ENCODE measurements at places on chromosomes 7 and 10.

GRCh38 chr10:44860811-44861736 lies 50.1 kb upstream of the TMEM72 start:
- DNase-seq, result no peak

DNA sequence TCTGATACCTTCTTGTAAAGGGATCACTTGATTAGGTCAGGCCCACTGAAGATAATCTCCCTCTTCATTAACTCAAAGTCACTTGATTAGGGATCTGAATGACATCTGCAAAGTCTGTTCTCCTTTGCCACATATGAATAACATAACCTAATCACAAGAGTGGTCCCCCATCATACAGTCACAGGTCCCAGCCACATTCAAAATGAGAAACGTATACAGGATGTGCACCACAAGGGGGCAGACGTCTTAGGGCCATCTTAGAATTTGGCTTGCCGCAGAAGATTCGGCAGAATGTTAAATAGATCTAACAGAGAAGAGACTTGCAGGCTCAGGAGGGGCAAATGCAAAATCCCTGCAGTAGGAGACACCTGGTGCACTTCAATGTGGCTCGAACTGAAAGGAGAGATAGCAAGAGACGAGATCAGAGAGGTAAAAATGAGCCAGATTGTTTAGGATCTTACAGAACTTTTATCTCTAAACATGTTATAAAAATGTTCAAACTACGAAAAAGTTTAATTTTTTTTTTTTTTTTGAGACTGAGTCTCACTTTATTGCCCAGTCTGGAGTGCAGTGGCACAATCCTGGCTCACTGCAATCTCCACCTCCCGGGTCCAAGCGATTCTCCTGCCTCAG lies 10.4 kb upstream of the SMC3 start:
- peak; percentile 83 for DNase-seq

DNA sequence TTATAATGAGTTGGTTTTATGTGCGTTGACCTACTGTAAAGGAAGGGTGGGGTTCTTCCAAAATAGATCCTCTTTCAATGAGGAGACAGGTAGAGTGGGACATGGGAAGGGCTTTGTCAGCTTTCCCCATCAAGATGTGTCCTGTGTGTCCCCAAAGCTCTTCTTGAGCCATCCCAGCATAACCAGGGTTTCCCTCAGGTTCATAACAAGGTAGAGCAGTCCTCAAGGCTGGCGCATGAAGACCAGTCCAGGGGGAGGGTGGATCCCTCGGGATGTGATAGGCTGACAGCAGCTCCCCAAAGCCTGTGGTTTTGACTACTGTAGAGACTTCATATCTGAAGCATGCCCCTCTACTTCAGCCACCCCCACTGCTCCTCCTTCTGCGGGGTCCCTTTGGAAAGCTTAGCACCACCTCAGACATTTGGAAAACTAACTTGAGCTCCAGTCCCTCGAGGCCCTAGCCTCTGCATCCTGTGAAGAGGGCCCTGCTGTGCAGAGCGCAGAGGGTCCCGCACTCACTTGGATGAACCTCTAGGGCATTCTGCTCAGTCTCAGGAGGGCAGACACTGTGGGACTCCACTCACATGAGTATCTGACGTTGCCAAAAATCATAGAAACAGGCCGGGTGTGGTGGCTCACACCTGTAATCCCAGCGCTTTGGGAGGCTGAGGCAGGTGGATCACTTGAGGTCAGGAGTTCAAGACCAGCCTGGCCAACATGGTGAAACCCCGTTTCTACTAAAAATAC lies 1.1 kb upstream of the GIMAP8 start:
- no peak for DNase-seq

GRCh38 chr7:137169282-137169698 lies 174.2 kb downstream of the PTN start:
- DNase-seq, result peak; percentile 37

- DNase-seq, result no peak
Observed at GRCh38 chr7:71886046-71886445, 526.1 kb downstream of the CALN1 start.

- DNase-seq, result no peak
Observed at GRCh38 chr10:43574906-43575305, 490 bp upstream of the ZNF239 start.

DNA sequence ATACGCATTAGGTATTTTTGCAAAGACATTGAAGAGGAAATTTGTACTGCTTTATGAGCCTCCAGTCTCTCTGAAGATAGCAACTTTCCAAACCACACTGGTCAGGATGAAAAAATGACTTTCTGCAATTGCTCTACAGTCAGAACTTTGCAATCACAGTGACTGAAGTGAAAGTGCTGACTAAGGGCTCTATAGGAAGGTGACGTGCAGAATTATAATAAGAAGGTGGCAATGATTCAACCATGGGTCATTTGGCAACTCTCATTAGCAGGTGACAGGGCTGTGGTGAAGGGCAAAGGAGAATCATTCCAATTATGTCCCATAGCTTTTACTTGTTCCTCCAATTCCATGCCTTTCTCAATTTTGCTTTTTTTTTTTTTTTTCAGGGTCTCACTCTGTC lies 311.0 kb downstream of the ANKRD30A start:
- peak; percentile 15 for DNase-seq

- DNase-seq, result no peak
Observed at GRCh38 chr10:89838044-89838615, 136.7 kb downstream of the KIF20B start.

DNA sequence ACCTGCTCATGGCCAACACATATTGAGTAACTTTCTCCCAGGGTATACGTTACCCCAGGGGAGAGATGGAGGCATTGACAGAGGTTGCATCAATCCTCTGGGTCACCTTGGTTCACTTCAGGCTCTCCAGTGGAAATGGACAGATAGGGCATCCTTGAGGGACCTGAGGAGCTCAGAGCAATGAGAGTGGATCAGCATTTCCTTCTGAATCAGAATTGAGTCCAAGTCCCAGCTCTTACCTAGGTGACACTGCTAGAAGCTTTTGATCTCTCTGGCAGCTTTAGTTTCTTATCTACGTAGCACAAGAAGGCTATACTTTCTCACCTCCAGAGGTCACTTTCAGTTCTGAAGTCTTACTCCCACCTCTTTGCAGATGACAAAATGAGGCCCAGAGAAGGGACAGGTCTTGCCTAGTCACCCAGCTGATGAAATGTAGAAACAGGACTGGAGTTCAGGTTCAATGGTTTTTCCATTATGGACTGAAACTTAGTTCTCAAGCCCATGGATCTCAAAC lies 35.2 kb downstream of the PANK1 start:
- peak; percentile 61 for DNase-seq

- no peak for DNase-seq
Observed at GRCh38 chr7:26360650-26361049, 69.0 kb downstream of the SNX10 start.

- DNase-seq, result peak; percentile 66
Observed at GRCh38 chr10:104209575-104210198, 22.5 kb downstream of the CFAP43 start.

GRCh38 chr7:67843001-67843565 lies 846.5 kb downstream of the TYW1 start:
- no peak for DNase-seq

DNA sequence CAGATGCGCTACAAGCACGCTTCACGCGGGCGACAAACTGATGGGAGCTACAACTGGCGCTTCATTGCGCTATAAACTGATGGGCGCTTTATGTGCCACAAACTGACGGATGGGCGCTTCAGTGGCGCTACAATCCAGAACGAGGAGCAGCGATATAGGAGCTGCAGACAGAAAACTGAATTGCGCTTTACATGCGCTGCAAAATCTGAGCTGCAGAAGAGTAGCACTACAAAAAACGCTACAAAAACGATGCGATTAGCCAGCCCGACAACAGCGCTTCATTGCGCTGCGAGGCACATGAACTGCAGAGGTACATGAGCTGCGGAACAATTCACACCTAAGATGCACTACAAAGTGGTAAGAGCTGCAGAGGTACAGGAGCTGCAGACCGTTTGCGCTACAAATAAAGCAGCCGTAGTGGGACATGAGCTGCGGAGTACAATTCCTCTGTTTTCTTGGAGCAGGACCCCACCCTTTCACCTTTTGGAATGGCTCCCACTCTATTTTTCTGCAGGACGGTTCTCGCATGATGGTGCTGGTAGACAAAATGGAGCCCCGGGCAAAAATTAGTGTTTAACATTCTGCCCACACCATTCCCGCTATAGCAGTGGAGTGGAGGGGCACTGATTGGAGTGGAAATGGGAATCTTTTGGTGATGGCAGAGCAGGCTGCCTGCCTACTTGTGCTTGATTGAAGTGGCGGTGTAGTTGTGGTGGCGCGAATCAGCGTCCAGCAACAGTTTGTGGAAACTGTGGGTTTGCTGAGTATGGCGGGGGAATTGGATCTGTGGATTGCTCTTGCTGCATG lies 1.2 kb upstream of the SGCE start:
- DNase-seq, result peak; percentile 74

GRCh38 chr10:42941790-42942189 lies 135.1 kb upstream of the RET start:
- DNase-seq, result no peak

DNA sequence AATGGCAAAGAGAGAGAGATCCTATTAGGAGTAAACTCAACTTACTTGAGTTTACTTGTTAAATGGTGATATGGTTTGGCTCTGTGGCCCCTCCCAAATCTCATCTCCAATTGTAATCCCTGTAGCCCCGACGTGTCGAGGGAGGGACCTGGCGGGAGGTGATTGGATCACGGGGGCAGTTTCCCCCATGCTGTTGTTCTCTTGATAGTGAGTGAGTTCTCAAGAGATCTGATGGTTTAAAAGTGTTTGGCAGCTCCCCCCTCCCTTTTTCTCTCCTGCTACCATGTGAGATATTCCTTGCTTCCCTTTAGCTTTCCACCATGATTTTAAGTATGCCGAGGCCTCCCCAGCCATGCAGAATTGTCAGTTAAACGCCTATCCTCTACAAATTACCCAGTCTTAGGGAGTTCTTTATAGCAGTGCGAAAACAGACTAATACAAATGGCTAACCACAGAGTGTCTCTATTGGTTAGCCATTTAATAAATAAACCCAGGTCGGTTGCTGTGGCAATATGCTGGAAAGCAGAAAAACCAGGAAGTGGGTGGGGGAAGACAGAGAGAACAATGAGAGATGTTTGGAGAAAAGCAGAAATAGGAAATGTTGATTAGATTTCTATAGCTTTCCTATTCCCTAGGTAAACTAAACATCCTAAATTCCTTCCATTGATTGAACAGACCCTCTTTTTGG lies 3.0 kb upstream of the STMP1 start:
- DNase-seq, result peak; percentile 31

- no peak for DNase-seq
Observed at GRCh38 chr7:71486856-71487628, 355.1 kb downstream of the GALNT17 start.

GRCh38 chr7:19610194-19610943 lies 98.5 kb downstream of the POLR1F start:
- no peak for DNase-seq

DNA sequence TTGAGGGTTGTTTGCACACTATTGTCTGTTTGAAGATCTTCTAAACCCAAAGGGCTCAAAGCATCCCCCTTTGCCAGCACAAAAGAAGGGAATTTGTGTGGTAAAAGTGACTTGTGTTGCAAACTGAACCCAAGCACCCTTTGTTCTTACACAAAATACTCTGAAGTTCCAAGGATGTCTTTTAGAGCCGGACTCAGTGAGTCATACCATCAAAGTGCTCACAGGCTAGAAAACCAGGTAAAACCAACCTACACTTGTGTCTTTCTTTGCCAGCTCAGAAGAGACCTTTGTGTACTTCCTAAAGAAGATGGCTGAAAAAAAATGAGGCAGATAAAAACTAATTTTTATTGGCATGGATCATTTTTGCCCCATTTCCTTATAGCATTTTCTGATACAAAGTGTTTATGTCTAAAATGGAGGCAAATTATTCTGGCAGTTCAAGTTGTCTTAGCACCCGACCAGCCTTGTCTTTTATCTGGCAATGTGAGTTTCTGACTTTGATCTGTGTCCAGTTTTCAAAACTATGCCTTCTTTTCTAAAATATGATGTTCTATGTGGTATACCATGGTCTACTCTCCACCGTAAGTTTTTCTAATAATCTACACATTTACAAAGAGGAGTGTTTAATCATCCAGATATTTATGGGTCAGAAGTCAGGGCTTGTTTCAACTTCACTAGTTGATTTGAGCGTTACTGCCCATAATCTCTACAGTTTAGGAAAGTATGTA lies 128.4 kb upstream of the FZD1 start:
- no peak for DNase-seq
